ENCODE measurements at places on chromosomes 12 and 14.

DNA sequence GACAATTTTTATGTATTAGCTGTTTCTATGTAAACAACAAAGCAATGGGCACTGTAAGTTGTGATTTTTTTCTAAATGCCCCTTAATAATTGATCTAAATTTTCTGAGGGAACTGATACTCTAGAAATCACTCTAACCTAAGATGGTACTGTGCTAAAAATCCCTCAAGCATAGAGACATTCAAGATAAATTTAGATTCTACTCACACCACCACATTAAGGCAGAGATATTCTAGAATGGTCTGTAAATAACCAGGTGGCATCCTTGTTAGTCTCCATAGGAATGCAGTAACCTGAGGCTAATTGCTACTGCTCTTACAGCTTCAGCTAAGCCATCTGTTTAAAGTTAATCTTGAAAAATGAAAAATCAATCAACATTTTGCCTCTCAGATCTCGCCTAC lies 87.3 kb downstream of the SLC41A2 start:
- no peak for DNase-seq

DNA sequence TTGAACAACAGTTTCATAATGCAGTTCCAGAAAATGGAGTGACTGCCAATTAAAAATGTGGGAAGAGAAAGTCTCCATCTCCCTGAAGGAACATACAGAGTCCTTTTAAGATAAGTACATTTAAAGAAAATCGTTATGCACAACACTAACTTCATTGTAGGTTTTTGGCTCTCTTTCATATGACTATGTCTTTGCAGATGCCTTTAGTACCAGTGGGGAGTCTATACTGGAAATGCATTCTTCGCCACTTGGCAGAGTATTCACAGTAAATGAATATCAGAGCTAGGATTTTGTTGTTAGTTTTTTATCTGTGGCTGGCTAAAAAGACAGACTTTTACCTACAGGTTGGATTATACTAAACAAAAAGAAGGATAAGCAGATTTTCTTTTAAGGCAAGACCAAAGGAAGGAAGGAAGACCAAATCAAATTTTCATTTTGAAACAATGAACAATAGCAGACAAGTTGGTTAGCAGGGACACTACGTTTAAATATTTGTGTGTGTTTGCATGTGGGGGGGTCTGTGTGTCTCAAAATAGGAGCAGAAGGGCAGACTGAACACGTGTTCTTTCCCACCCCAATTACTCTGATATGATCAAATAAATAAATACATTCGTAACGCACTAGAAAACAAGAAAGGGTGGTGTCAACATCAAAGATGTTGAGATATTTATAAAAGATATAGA lies 124.5 kb downstream of the BTG1 start:
- no peak for DNase-seq

- no peak for DNase-seq
Observed at GRCh38 chr12:96234591-96235483, 40.7 kb downstream of the ELK3 start.

DNA sequence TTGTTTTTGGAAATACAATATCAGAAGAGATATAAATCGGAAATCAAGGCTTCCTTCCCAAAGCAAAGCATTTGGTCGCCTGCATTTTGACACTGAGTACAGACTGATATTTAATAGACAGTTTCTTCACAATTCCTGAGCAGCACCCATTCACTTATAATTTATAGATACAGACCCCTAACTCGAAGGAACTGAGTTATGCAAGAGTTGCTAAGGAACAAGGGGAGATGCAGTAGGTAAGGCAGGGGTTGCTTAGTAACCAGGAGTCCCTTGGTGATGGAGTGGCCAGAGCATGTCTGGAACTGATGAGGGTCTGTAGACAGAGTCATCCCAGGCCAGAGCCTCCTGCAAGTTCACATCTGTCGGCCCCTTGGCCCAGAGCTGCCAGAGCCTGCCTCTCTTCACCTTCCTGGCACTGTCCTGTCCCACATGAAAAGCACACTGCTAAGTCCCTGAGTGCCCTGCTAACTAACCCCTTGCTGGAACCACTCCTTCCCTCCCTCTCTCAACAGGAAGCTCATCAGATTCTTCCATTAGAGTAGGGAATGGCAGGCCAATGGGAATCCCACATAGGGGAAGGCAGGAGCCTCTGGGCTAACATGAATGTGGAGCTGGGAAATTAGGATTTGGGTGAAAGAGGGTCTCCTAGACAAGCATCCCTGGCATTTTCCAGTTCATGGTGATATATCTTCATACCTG lies 3.6 kb upstream of the DHRS2 start:
- DNase-seq, result peak; percentile 52

DNA sequence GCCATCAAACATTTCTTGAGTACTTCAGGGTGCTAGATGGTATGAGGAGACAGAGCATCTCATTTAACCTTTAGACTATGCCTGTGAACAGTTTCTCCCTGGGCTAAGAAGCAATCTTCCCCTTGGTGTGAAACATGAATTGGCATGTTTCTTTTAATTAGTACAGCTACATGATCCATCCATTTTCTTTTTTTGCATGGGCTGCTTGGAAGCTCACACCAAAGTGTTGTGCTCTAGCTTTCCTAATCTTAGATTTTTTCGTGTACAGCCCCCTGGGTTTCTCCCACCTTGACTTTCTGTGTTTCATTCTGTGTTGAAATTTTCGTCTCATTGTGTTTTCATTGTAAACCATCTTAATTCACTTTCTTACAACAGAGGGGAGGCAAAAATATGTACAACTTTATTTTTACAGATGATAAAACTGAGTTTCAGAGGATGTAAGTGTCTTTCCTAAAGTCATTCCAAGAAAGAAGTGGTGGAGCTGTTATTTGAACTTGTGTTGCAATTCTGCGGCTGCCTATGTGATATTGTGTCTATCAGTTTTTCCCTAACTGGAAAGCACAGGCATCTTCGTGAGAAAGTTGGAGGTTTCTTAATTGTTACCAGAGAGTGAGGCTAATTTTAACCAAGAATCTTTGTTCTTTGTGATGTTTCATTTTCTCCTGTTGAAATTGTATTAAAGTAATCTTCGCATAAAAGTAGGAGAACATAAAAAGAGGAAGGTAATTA lies 64.5 kb downstream of the DAAM1 start:
- DNase-seq, result no peak

- no peak for DNase-seq
Observed at GRCh38 chr14:52413729-52414408, 99.8 kb downstream of the PTGER2 start.

DNA sequence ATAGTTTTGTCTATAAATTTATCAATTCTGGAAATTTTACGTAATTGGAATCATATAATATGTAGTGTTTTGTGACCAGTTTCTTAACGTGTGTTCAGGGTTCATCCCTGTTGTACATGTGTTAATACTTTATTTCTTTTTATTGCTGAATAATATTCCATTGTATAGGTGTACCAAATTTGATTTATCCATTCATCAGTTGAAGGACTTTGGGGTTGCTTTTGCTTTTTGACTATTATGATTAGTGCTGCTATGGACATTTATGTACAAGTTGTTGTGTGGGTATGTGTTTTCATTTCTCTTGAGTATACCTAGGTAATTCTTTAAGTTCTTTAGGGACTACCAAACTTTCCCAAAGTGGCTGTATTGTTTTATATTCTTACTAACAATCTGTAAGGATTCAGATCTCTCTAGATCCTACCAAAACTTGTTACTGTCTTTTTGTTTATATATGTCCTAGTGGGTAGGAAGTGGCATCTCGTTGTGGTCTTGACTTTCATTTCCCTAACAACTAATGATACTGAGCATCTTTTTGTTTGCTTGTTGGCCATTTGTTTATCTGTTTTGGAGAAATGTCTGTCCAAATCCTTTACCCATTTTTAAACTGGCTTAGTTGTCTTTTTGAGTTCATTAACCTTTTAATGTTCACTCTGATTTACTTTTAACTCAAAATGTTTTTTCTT lies 14.9 kb downstream of the VRK1 start:
- no peak for DNase-seq

Measured in coronary artery (tissue), 2 donors.